ENCODE measurements at places on chromosomes 12 and 14.

DNA sequence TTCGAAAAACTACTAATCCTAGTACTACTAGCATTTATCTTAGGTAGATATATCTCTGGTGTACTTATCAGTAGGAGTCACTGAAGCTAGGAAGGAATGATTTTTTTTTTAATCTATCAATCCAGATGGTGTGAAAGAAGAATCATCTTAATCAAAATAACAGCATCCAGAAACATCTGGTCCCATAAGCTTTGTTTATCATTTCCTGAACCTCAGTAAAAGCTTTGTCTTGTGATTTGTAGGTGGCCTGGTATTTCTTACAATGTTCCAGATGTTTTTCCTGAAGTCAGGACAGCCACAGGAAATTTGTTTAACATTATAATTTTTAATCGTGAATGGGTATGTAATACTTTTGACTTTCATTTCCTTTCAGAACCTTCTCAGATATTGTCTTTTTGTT lies 28.0 kb upstream of the LUM start:
- no peak for DNase-seq

DNA sequence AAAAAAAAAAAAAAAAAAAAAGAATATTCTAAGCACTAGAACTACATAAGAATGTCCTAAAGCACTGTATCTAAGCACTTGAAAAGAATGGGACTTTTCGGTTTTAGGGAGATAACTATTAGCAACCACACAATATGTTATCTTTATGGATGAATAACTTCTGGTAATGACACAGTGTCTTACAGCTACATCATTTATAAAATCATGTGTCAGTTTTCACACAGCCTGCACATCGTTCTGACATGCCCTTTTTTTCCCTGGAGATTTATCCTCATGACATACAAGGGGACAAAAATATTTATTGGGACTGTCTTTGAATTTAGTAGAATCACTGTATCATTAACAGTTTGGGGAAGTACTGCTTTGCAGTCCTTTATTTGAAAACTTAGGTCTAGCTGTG lies 17.3 kb downstream of the TMEM19 start:
- no peak for DNase-seq

GRCh38 chr14:61179061-61179690 lies 102.0 kb downstream of the TMEM30B start:
- DNase-seq: no peak

GRCh38 chr12:113805673-113806072 lies 160.5 kb downstream of the RBM19 start:
- no peak for DNase-seq

All from stimulated activated naive CD8-positive, alpha-beta T cell treated with anti-CD3 and anti-CD28 coated beads, Interleukin-15, Interleukin-2, amounts not matched to agents 100 U/mL and 50 U/mL, for 24 hours (primary cell).